ENCODE measurements at places on chromosomes 2 and 18.

- DNase-seq = peak; percentile 32
Measured at GRCh38 chr2:189763908-189764661, 1.5 kb upstream of the OSGEPL1 start.

DNA sequence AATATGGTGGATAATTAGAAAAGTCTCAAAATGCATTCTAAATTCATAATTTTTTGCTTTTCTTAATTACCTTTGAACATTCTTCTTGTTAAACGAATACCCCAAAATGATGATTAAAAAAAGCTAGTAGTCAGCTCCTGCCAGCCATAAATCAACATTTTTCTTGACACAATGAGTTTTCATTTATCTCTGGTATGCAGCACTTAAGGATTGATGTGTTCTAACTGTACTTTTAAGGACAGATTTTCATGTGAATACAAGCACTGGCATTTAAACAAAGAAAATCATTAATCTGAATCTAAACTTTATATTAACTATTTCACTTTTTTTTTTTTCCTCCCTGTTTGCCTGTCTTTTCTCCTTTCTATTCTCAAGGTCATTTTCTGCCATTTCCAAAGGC, 976.8 kb downstream of the TMEM182 start:
- no peak for DNase-seq

GRCh38 chr2:197207598-197207997, 103.0 kb downstream of the ANKRD44 start:
- DNase-seq = no peak

DNA sequence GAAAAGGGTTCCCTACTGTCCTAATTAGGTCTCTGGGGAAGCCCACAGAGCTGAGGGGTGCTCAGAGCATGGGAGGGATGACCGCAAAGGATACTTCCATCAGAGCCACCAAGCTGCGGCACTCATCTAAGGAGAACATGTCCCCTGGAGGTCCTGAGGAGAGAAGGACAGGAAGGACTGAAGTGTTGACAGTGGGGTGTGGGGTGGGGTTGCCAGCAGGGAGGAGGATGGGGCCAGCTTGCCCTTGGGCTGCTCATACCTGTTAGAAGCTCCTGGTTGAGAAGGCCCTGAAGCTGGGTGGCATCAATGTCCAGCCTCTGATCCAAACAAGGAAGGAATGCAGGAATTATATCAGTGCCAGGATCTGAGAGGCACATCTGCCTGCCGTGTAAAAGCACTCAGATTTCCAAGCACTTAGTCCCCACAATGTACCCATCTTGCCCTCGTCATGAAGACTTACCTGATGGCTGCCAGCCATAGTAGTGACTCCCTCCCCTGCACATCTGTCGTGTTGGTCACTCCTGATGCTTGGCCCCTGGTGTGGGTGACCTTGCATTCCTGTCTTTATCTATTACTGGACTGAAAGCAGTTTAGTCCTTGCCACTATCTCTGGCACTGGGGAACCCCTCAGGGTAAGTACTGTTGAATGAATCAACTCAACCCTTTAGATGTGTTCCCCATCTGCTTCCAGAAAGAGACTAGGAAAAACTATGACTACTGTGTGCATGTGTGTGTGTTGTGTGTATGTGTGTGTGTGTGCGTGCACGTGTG, 68.9 kb downstream of the CAPN13 start:
- no peak for DNase-seq

DNA sequence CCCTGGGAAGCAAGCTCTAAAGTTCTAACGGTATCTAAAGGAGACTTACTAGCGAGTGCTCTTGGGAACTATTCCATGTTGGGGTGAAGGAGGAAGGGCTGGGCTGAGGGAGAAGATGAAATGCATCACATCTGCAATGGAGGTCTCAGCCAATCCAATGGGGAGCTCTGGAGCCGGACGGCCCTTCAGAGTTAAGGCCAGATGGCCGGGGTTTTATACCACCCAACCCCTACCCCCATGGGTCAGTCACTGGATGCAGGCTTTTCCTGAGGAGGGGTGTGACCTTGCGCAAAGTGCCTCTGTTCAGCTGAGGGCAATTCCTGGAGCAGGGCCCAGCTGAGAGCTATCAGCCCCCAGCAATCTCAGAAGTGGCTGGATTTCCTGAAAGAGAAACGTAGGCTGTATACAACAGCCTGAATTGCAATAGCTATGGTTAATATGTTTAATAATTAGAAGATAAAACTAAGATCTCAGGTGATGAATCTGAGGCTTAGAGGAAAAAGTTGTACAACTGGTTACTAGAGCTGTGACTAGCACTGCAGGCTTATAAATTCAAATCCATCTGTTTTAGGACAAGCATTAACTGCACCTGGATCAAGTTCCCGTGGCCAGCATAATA, 21.6 kb downstream of the EIPR1 start:
- DNase-seq = no peak

- no peak for DNase-seq
Measured at GRCh38 chr2:8059255-8059654, 622.6 kb upstream of the ID2 start.

- no peak for DNase-seq
Measured at GRCh38 chr18:56044239-56044638, 456.2 kb upstream of the TCF4 start.

DNA sequence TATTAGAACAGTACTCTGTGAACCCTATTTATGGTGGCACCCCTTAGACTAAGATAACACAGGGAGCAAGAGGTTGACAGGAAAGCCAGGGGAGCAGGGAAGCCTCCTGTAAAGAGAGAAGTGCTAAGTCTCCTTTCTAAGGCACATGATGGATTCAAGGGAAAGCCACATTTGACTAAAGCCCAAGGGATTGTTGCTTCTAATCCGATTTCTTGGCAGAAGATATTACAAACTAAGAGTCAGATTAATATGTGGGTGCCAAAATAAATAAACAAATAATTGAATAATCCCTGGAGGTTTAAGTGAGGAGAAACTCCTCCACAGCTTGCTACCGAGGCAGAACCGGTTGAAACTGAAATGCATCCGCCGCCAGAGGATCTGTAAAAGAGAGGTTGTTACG, 333.2 kb downstream of the SOX11 start:
- no peak for DNase-seq

GRCh38 chr2:53252115-53252514, 515.5 kb upstream of the CHAC2 start:
- no peak for DNase-seq

DNA sequence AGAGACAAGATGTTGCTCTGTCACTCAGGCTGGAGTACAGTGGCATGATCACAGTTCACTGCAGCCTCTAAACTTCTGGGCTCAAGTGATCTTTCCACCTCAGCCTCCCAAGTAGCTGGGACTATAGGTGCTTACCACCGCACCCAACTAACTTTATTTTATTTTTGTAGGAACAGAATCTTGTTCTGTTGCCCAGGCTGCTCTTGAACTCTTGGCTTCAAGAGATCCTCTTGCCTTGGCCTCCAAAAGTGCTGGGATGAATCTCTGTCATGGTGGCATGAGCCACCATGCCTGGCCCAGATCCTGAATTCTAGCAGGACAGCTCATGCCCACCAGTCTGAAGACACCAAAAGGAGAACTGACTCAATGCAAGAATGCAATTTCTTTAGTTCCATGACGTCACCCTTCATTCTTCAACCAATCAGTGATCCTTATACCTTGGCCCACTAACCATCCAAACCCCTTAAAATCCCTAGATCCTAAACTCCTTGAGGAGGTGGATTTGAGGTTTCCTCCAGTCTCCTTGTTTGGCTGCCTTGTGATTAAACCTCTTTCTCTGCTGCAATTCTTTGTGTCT, 25.6 kb upstream of the CXXC1 start:
- DNase-seq = no peak

DNA sequence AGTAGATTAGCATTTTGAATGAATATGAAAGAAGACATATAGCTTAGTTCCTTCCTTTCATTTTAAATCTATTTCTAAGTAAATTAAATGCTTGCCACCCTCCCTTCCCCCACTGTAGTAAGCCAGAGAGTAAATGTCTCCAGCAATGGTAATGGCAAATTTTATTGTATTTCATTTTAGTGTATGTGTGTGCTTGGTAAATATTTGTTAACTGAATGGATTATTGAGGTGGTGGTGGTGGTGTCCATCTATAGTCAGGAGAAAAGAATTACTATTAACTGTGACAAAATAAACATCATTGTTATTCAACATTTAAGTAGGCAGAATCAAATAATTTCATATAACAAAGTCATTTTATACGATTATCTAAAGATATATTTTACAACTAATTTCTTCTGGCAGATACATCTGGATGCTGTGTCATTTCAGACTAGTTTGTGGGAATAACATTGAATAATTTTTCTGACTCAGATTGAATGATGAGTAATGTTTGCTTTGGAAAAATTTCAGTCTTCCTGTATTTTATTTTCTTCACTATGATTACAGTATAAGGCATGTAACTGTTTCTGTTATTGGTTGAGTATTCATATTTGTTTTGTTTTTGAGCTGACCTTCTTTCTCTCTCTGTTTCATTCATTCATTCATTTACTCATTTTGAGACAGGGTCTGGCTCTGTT, 18.3 kb downstream of the ASXL3 start:
- no peak for DNase-seq

- no peak for DNase-seq
Measured at GRCh38 chr2:186687807-186688211, 6.1 kb upstream of the FAM171B start.

DNA sequence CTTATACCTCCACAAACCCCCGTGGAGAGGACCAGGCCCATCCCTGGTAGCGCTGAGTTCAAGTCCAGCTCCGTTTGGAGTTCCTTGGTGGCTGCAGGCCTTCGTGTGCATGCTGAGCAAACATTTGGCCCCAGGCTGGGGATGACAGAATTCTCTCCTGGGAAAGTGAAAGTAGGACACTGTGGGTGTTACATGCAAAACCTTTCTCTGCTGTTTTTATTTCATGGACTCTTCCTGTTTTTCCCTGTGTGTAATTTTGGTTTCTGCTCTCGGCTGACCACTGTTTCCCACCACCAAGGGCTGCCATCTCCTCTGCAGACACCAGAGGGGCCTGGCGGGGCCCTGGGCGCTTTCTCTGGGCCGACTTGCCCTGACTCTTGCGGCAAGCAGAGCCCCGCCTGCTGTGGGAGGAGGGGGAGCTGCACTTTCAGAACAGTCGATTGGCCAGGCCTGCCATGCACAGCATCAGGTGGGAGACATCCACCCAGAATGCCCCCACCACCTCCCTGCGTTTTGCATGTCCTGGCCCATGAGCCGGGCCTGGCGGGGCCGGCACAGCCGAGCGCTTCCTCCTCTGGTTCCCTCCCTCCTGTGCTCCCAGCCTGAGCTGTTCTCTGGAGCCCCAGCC, 102.4 kb downstream of the CABLES1 start:
- DNase-seq = no peak

- DNase-seq = no peak
Measured at GRCh38 chr2:105085525-105085924, 47.7 kb downstream of the MRPS9 start.

- DNase-seq = no peak
Measured at GRCh38 chr18:60421356-60422118, 49.0 kb upstream of the MC4R start.

All from erythroblast (primary cell).